COLO829 (cell line): ENCODE measurements at places on chromosomes 11 and 22.
A peak's percentile ranks its signal among the peaks of the same experiment; 100 is the strongest.

GRCh38 chr11:124763156-124763947 lies 1.3 kb upstream of the ESAM start:
- peak; percentile 37 for DNase-seq

DNA sequence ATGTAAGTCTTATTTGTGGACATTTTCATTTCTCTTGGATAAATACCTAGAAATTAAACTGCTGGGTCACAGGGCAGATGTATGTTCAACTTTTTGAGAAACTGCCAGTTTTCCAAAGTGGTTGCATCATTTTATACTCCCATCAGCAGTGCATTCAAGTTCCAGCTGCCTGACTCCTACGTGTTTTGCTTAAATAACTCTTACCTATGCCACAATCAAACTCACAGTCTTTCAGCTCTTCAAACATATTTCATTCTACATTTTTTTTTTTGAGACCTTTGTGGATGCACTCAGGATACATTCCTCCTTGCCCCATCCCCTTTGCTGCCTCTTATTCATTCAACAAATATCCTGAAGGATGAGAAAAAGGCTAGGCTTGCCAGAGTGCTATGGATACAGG lies 9.2 kb downstream of the TCF20 start:
- no peak for DNase-seq

DNA sequence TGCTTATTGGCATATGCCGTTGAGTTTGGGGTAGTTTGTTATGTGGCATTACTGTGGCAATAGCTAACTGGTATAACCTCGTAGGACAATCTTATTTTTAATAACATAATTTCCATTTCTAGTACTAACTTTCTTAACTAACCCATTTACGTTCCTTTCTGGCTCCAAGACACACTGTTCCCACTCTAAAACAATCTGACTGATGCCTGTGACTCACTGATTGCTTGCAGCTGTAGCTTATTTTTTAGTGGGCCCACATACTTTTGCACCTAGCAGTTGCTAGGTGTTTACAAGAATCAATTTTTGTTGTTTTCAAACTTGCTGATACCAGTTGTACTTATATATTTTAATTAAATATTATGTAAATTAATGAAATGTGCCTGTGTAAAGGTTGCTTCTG lies 52.2 kb downstream of the FAT3 start:
- DNase-seq = no peak

GRCh38 chr22:35804421-35804820 lies 86.7 kb downstream of the APOL5 start:
- DNase-seq = peak; percentile 17

DNA sequence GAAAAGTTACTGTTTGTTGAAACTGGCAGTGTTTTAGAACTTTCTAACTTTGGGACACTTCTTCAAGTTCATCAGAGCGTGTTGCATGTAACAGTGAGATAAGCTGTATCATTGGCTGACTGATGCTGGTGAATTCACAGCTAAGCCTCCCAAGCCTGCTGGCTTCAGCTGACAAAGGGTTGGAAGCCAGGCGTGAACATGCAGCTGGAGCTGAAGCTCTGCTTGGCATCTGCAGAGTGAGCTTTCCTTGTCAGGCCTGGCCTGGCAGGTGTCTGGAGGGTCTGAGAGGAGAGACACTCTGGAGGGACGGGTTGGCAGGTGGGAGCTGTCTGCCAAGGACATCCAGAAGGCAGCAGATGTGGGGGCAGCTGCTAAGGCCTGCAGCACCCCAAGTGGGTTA lies 1.5 kb downstream of the AMPD3 start:
- DNase-seq = no peak

GRCh38 chr11:112931703-112932102 lies 29.5 kb upstream of the NCAM1 start:
- DNase-seq = no peak

DNA sequence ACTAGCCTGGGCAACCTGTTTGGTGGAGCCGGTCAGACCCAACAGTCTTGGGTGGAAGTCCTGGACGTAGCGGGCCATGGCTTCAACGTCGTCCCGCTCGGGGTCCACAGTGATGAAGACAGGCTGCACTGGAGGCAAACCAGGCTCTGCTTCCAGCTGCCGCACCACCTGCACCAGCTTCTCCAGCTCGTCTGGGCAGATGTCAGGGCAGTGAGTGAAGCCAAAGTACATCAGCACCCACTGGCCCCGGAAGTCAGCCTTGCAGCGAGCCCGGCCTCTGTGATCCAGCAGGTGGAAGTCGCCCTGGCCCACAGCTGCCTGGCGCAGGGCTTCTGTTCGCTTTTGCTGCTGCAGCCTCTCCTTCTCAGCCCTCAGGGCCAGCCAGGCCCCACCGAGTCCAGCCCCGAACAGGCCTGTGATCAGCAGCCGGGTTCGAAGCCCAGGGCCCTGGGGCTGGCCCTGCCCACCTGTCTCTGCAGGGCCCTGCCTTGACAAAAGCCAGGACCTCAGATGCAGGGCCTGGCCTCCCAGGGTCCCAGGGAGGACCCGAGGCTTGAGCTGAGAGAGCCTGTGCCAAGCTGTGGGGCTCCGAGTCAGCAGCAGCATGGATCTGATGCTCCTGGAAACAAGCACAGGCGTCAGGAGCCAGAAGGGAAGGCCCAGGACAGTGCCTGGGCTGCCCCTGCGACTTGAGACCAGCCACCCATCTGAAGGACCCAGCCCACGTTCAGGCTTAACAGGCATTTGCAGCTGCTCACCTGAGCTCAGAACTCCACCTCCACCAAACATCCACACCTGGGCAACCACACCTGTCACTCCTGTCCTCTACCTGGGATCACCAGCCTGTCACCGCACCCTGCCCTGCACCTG lies 1.4 kb downstream of the SCO2 start:
- no peak for DNase-seq

DNA sequence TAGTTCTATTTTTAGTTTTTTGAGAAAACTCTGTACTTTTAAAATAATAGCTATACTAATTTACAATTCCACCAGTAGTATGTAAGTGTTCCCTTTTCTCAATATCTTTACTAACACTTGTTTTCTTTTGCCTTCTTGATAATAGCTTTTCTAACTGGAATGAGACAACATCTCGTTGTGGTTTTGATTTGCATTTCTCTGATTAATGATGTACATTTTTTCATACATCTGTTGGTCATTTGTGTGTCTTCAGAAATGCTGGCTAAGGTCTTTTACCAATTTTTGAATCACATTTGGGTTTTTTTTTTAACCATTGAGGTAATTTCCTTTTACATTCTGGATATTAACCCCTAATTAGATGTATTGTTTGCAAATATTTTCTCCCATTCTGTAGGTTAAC lies 258.9 kb downstream of the DYNC2H1 start:
- DNase-seq = no peak

GRCh38 chr11:16350125-16350524 lies 6.2 kb downstream of the SOX6 start:
- DNase-seq = no peak

DNA sequence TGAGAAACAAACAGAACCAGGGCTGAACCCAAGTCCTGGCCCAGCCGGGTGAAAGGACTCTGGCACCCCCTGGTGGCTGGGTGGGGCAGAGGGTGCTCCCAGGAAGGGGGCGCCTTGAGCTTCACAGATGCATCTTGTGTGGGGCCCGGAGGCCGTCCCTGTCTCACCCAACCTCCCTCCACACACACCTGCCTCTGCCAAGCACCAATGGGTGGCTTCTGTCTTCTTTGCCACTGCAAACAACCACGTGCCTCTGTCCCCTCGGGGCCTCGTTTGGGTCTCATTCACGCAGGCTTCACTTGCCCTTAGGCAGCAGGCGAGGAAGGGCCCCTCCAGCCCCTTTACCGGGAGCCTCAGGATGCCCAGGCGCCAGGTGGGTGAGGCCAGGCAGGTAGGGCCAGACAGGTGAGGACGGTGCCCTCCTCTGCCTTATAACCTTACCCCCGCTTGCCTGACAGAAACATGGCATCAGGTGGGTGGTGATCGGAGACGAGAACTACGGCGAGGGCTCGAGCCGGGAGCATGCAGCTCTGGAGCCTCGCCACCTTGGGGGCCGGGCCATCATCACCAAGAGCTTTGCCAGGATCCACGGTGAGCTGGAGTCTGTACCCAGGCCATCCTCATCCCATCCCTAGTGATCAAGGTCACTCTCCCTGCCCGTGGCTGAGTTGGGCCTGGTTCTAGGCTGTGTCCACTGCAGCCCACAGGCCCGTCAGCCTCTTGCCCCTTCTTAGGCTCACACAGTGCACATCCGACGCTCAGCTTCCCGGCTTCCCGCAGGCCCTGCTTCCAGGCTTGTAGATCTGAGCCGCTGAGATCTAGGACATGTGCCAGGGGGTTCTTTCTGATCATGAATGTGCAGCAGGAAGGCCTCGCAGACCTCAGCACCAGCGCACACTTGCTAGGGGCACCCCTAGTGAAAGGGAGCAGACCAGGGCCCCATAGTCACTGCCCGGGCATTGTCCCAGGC lies 17.2 kb downstream of the POLR3H start:
- DNase-seq = peak; percentile 58

- no peak for DNase-seq
Observed at GRCh38 chr11:117039900-117040299, 58.3 kb downstream of the SIK3 start.

- no peak for DNase-seq
Observed at GRCh38 chr11:96134602-96135001, 208.4 kb downstream of the MAML2 start.
